ENCODE measurements at places on chromosomes 11 and 22. TPM values are rescaled to one million over a fixed set of nuclear protein-coding genes. Genes with fewer than 3 reads are reported as not detected.

GRCh38 chr11:67409261-67409666 lies 5.4 kb downstream of the TBC1D10C start:
- no peak overlapping the region for H3K27ac ChIP-seq
- H3K27me3 ChIP-seq, result no peaks in the 10 kb centered on the region
- no peak overlapping the region for H3K4me3 ChIP-seq
- DNase-seq, result no peak
- no peaks in the 10 kb centered on the region for H3K36me3 ChIP-seq

DNA sequence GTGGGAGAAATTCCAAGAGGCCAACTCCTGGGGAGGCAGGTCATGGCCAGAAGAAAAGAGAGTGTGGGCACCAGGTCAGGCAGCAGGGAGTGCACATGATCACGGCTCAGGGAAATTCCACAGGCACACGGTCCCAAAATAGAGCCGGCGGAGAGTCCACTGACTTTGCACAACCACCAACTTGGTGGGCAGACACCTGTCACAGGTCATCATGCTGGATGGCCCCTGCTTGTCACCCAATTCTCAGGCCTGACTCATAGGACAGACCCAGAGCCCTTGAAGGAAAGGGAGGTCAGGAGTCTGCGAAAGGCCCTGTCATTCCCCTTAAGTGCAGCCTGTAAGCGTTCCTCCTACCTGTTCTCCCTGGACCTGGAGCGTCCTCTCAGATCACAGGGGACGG lies 15.8 kb downstream of the APOL2 start:
- no peak for DNase-seq
- H3K27me3 ChIP-seq, result no peaks in the 10 kb centered on the region
- no peaks in the 10 kb centered on the region for H3K4me1 ChIP-seq

GRCh38 chr11:115607621-115608221 lies 103.5 kb upstream of the CADM1 start:
- no peak overlapping the region for H3K4me3 ChIP-seq
- H3K27ac ChIP-seq, result no peak overlapping the region
- no peaks in the 10 kb centered on the region for H3K27me3 ChIP-seq
- DNase-seq, result no peak
- no peaks in the 10 kb centered on the region for H3K36me3 ChIP-seq

GRCh38 chr11:73226297-73227006 lies 8.4 kb downstream of the P2RY2 start:
- no peak overlapping the region for H3K27ac ChIP-seq
- no peaks in the 10 kb centered on the region for H3K27me3 ChIP-seq
- H3K36me3 ChIP-seq, result no peaks in the 10 kb centered on the region

DNA sequence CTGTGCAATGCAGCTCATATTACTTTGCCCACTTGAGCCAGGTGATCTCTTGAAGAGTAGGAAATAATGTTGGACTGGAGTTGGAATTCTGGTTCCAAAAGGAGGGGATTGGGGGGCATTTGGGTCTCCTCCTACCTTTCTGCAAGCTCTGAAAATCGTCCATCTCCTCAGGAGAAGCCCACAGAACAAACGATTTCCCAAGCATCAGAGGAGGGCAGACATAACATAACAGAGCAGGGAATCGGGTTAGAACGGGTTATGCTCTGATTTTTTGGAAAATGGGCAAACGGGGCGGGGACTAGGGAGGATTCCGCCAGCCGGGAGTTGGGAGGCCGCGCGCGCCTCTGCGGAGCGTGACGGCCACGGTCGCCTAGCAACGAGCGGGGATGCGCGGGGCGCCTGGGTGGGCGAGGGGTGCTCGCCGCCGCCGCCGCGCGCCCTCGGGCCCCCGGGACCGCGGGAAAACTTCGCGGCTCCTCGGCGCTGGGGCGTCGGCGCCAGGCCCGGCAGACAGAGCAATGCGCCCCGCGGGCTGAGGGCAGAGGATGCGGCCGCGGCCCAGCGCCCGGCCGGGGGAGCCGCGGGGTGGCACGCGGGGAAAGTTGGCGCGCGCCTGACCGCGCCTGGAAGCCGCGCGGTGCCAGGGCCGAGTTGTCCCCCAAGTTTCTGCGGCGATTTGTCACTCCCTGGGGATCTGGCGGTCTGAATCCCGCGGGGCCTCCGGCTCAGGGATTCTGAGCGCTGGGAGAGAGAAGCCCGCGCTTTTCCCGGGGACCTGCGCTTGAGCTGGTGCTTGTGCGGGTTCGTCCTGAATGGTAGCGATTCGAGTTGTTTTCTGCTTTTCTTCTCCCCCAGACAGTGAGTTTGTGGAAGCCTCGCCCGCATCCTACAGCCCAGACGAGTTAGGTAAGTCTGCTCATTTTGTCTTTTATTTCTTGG lies 27.8 kb upstream of the AMOTL1 start:
- DNase-seq, result peak; percentile 8
- no peaks in the 10 kb centered on the region for H3K27me3 ChIP-seq
- no peak overlapping the region for H3K4me3 ChIP-seq
- no peak overlapping the region for H3K27ac ChIP-seq

DNA sequence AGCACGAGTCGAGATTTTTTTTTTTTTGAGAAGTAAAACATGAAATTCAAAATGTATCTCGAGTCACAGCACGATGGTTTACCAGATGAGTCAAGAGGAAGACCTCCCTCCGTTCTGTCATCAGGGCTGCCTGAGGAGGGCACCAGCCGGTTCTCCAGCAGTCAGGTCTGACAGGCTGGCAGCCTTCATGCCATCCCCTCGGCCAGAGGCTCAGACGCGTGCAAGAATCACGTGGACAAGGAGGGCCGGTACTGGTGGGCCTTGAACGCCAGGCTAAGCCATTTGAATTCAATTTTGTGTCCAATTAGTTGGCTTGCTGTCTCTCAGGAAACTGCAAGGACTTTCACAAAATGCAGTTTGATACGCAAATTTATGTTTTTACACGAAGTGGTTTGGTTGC lies 1412.2 kb downstream of the BRD1 start:
- no peak overlapping the region for H3K4me3 ChIP-seq
- no peaks in the 10 kb centered on the region for H3K36me3 ChIP-seq
- H3K27me3 ChIP-seq, result no peaks in the 10 kb centered on the region
- no peaks in the 10 kb centered on the region for H3K4me1 ChIP-seq
- no peak overlapping the region for H3K27ac ChIP-seq
- DNase-seq, result no peak

GRCh38 chr11:117376517-117376916 lies 48.9 kb downstream of the CEP164 start:
- H3K27ac ChIP-seq, result no peak overlapping the region
- no peak for DNase-seq
- no peaks in the 10 kb centered on the region for H3K27me3 ChIP-seq
- H3K4me1 ChIP-seq, result no peaks in the 10 kb centered on the region
- no peak overlapping the region for H3K4me3 ChIP-seq

GRCh38 chr11:16612566-16613261 lies 125.7 kb upstream of the C11orf58 start:
- H3K27ac ChIP-seq, result no peak overlapping the region
- DNase-seq, result no peak
- peaks cover 19% of the 10 kb centered on the region for H3K4me1 ChIP-seq
- H3K4me3 ChIP-seq, result no peak overlapping the region
- H3K27me3 ChIP-seq, result no peaks in the 10 kb centered on the region

- no peaks in the 10 kb centered on the region for H3K36me3 ChIP-seq
- H3K27ac ChIP-seq, result no peak overlapping the region
- no peak overlapping the region for H3K4me3 ChIP-seq
These were observed 41.3 kb downstream of the SMCO4 start for GRCh38 chr11:93501856-93502255.

- no peaks in the 10 kb centered on the region for H3K36me3 ChIP-seq
- peak; percentile 30 for DNase-seq
- H3K27ac ChIP-seq, result no peak overlapping the region
- H3K4me3 ChIP-seq, result no peak overlapping the region
- H3K27me3 ChIP-seq, result no peaks in the 10 kb centered on the region
These were observed 23.9 kb upstream of the RBFOX2 start for GRCh38 chr22:36052505-36052941.

- no peaks in the 10 kb centered on the region for H3K36me3 ChIP-seq
- H3K27ac ChIP-seq, result peak within 1 kb of the TSS; percentile 82
- peaks cover 16% of the 10 kb centered on the region for H3K4me1 ChIP-seq
- DNase-seq, result peak; percentile 90
These were observed at the start of gene OTUB1 for GRCh38 chr11:63986156-63986931. OTUB1 (plus strand) TSS chr11:63986438; CDS start chr11:63986457, 19 bp downstream.

DNA sequence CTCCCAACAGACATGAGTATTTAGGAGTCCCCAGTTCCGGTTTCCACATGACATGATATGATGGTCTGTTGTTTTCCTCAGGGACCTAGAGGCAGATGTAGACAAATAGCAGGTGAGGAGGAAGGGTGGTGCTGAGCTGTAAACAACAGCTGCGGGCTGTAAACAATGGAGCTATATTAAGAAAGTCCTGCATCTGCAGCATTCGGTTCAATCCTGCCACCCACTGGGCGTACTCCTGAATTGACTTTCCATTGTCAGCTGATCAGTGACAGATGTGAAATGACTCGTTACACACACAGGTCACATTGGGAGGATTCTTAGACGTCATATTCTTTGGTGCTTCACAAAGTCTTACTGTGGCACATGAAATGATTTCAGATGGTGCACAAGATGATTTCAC lies 26.8 kb upstream of the RAG1 start:
- no peaks in the 10 kb centered on the region for H3K4me1 ChIP-seq
- H3K27me3 ChIP-seq, result no peaks in the 10 kb centered on the region
- no peak overlapping the region for H3K27ac ChIP-seq
- no peaks in the 10 kb centered on the region for H3K36me3 ChIP-seq
- no peak overlapping the region for H3K4me3 ChIP-seq

DNA sequence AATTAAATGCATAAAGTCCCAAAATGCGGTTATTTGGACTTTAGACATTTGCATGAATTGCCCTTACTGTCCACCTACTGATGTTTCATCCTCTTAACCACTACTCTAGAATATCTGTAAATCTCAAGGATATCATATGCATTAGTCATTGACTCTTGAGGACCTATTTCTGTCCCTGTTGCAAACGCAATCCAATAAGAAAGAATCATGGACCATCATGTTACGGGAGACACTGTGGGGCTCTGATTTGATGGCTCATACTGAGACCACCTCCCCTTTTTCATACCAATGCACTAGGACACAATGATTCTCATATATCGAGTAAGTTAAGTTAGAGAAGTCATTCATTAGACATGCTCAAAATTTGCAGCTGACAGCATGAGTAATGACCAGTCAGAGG lies 14.4 kb downstream of the POU2AF2 start:
- no peaks in the 10 kb centered on the region for H3K36me3 ChIP-seq
- no peaks in the 10 kb centered on the region for H3K27me3 ChIP-seq
- H3K27ac ChIP-seq, result no peak overlapping the region

GRCh38 chr22:37420686-37421467 lies 6.4 kb downstream of the ELFN2 start:
- H3K36me3 ChIP-seq, result no peaks in the 10 kb centered on the region
- no peak for DNase-seq
- no peak overlapping the region for H3K4me3 ChIP-seq
- no peak overlapping the region for H3K27ac ChIP-seq
- H3K27me3 ChIP-seq, result peaks cover 11% of the 10 kb centered on the region

DNA sequence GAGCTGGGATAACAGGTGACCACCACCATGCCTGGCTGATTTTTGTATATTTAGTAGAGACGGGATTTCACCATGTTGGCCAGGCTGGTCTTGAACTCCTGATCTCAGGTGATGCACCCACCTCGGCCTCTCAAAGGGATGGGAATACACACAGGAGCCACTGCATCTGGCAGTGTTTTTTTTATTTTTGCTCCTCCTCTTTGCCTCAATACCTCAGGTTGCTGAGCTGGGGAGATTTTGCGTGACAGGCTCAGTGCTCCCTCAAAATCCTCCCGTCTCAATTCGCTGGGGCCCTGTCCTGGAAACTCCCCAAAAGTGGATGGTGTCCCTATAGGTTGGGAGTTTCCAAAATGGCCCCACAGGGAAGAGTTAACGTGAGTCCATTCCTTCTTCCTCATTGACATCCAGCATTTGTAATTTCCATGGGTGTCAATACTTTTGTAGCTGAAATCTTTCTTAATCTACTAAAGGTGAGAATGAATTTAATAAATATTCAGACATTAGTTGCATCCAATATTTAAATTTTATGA lies 71.8 kb downstream of the GGTLC2 start:
- no peak overlapping the region for H3K4me3 ChIP-seq
- no peaks in the 10 kb centered on the region for H3K4me1 ChIP-seq
- no peak overlapping the region for H3K27ac ChIP-seq
- no peaks in the 10 kb centered on the region for H3K36me3 ChIP-seq
- H3K27me3 ChIP-seq, result no peaks in the 10 kb centered on the region
- no peak for DNase-seq

DNA sequence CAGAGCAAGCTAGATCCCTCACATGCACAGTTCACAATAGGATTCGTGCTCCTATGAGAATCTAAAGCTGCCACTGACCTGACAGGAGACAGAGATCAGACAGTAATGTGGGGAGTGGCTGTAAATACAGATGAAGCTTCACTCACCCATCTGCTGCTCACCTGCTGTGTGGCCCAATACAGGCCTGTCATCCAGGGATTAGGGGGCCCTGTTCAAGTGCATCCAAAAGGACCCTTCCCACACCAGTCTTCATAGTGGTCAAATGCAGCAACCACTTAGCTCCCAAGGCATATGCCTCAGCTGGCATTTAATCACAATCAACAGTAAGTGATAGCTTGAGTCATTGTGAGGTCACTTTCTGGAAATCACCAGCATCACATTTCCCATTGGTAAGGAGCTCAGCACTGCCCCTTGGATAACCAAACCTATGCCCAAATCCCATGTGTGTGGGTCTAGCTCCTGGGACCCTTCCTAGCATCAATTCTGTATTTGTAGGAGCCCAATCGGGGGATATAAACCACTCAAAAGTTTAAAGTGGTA lies 65.6 kb downstream of the OR4C45 start:
- H3K36me3 ChIP-seq, result no peaks in the 10 kb centered on the region
- DNase-seq, result no peak
- H3K27ac ChIP-seq, result no peak overlapping the region
- H3K27me3 ChIP-seq, result no peaks in the 10 kb centered on the region
- H3K4me1 ChIP-seq, result no peaks in the 10 kb centered on the region
- no peak overlapping the region for H3K4me3 ChIP-seq

DNA sequence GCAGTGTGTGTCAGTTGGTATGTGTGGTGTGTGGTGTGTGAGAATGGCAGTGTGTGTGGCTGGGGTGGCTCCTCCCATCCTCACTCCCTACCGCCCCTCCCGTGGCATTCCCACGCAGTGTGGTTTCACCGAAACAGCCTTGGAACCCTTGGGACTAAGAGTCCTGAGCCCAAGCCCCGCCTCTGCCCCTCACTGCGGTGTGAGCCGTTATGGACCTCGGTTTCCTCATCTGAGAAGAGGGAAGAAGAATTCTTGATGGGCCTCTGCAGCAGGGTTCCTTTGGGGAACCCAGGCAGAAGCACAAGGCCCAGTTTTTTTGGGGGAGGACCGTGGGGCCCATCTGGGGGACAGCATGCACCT lies 7.2 kb downstream of the UPK3A start:
- H3K27me3 ChIP-seq, result no peaks in the 10 kb centered on the region
- H3K4me1 ChIP-seq, result no peaks in the 10 kb centered on the region
- DNase-seq, result no peak

TREH gene
- total RNA-seq, result 2.0 TPM

C11orf91 gene
- not detected for total RNA-seq

LAYN gene
- total RNA-seq, result 5.9 TPM

OLFML1 gene
- total RNA-seq, result 3.6 TPM

OR6A2 gene
- total RNA-seq, result 2.3 TPM

OR4C16 gene
- not detected for total RNA-seq

ZFTA gene
- total RNA-seq, result 23.1 TPM

OR4A16 gene
- not detected for total RNA-seq

TMPRSS13 gene
- total RNA-seq, result 4.9 TPM

All from body of pancreas (tissue), 4 donors.